ENCODE measurements at places on chromosomes 16 and 17. TPM values are rescaled to one million over a fixed set of nuclear protein-coding genes. Genes with fewer than 3 reads are reported as not detected.

- no peak for DNase-seq
Observed at GRCh38 chr17:55709984-55710383, 12.7 kb downstream of the TMEM100 start.

CACNG5 gene
- not detected for polyA plus RNA-seq

- DNase-seq, result no peak
Observed at GRCh38 chr16:14641926-14642325, 9.2 kb downstream of the BFAR start.

GRCh38 chr17:50212121-50212843 is 10.9 kb upstream of the COL1A1 start:
- DNase-seq, result no peak

DNA sequence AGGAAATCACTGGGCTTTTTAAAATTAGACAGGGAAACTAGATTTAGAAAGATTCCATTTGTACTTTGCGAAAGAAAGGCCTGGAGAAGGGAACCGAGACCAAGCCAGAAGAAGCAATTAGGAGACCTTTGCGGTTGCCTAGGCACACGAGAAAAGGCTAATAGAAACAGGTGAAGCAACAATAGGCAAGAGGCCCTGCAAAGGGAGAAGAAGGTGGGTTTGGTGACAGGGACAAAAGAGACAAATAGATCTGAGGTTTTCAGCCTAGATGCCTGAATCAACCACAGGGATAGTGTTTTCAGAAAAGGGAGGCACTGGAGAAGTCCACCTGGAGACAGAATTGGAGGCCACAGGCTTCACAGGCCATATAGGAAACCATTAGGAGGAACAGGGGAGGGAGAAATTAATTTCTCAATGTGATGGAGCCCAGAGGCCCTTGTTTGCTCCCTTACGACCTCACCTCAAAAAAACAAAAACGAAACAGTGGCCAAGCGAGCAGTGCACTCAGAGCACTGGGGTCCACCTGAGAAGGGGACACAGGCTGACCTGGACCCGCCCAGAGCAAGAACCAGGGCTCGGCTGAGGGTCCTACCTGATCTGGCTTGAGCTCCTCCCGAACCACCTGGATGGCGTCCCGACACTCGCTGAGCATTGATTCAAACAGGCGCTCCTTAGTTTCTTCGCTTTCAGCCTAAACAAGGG is 22.3 kb downstream of the SRP68 start:
- DNase-seq, result no peak

- DNase-seq, result no peak
Observed at GRCh38 chr17:19708431-19709175, 7.8 kb downstream of the SLC47A2 start.

DNA sequence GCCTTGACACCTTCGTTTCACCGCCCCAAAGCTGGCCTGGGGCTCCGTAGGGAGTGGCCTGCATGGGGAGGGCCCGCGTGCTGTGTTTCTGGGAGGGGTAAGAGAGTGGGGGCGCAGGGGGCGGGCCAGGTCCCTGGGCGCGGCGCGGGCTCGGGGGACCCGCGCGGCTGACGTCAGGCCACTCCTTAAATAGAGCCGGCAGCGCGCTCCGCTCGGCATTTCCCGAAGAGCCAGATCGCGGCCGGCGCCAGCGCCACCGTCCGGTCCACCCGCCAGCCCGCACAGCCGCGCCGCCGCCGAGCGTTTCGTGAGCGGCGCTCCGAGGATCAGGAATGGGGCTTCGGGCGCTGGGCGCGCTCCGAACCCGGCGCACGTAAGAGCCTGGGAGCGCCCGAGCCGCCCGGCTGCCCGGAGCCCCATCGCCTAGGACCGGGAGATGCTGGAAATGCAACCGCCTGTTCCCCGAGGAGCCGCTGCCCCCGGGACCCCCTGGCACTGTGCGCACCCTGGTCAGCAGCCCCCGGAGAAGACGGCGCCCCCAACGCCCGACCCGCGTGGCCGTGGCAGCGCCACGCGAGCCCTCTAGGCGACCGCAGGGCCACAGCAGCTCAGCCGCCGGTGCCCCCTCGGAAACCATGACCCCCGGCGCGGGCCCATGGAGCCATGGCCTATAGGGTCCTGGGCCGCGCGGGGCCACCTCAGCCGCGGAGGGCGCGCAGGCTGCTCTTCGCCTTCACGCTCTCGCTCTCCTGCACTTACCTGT is at the start of gene HS3ST2:
HS3ST2 (plus strand) TSS at position 215 of the 763 bp plus-strand sequence; CDS start at position 664, 449 bp downstream.
- no peak for DNase-seq

GRCh38 chr17:73478334-73478733 is 165.9 kb downstream of the SDK2 start:
- no peak for DNase-seq

TRIM47 gene
- 19.3 TPM for polyA plus RNA-seq

- DNase-seq, result no peak
Observed at GRCh38 chr16:25212636-25213035, 4.1 kb upstream of the AQP8 start.

LRRC75A gene
- 6.3 TPM for polyA plus RNA-seq

DNA sequence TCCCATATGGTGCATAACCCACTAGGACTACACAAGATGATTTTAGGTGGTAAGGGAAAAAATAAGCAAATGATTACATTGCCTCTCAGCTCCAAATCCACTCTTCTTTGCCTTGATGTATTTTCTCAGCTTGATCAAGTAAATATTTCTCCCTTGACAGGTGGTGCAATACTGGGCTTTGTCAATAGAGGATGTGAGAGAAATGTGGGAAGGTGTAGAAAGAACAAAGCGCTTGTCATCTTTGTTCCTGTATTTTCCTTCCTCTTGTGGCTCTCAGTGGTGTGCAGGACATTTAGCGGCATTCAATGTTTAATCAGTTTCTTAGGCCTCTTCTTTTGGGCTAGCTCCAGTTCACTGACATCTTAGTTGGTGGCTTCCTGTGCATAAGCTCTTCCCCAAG is 1165.8 kb upstream of the GOT2 start:
- DNase-seq, result no peak

SLC35G6 gene
- polyA plus RNA-seq, result 0.15 TPM

MT4 gene
- polyA plus RNA-seq, result not detected

RNF43 gene
- 0.09 TPM for polyA plus RNA-seq

DNA sequence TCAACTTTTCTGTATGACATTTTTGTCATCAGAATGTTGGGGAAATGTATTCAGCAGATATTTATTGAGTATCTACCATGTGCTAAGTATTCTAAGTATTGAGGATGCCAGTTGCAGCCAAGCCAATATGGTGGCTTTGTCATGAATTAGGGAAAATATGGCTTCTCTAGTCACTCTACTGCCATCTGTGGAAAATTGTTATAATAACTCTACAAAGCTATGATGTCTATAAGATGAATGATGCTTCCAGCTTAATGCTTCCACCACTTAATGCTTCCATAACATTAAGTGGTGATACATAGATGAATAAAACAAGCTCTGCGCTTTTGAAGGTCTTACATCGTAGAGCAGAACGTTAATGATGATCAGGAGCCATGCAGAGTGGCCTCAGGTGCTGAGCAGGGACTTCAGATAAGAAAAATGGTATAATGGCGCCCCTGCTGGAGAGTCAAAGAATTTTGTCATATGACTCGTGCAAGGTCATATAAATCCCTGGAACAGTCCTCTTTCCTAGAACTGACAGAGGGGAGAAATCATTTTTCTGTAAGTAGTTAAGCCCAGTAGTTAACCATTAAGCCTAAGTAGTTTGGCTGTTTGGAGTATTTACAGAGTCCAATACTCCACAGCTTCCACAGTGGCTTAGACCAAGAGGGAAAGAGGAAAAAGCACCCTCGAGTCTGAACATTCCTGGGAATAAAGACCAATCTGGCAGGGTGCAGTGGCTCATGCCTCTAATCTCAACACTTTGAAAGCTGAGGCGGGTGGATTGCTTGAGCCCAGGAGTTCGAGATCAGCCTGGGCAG is 2.7 kb upstream of the TMIGD1 start:
- no peak for DNase-seq

CCDC144A gene
- 2.0 TPM for polyA plus RNA-seq

ARHGAP27 gene
- 10.0 TPM for polyA plus RNA-seq

DNA sequence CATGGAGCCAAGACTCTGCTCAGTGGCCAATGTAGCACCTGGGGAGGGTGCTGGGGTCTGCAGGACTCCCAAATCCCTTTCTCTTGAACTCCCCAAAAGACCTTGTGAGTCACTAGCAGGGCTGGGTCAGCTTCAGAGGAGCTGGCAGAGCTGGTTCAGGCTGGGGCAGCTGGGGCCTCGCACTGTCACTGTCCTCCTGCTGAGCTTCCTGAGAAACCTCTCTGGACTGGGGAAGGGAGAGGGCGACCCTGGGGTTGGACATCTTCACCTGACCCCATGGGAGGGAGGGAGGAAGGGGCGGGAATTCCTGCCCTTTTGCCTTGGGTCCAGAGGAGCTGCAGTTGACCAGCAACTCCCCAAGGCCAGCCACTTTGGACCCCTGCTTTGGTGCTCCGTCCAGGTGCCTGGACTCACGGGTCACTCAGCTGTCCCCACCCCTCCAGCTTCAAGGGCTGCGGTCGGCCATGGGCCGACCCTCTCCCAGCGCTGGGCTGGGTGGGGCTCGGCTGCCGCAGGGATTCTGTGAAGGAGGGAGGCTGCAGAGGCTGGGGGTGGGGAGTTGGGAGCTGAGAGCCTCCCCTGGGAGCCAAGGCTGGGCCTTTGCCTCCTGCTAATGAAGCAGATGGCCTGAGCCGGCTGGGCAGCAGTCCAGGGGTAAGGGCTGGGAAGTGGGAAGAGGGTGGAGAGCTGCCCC is 9.2 kb downstream of the FMNL1 start:
- DNase-seq, result no peak

DNA sequence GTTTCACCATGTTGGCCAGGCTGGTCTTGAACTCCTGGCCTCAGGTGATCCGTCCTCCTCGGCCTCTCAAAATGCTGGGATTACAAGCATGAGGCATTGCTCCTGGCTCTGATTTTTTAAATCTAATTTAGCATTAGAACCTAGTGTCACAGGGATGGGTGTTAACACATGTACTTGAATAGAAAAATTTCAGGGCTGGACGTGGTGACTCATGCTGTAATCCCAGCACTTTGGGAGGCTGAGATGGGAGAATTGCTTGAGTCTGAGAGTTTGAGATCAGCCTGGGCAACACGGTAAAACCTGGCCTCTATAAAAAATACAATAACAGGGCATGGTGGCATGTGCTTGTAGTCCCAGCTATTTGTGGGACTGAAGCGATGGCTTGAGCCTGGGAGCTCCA is 6.0 kb upstream of the RNF135 start:
- DNase-seq, result no peak

- DNase-seq, result no peak
Observed at GRCh38 chr16:29675811-29676643, 3.0 kb upstream of the QPRT start.

KRT27 gene
- not detected for polyA plus RNA-seq

- DNase-seq, result no peak
Observed at GRCh38 chr17:66835476-66835875, 559 bp downstream of the CACNG5 start.

GRCh38 chr17:32275060-32276042 is 9.7 kb downstream of the RHBDL3 start:
- DNase-seq, result no peak

- DNase-seq, result no peak
Observed at GRCh38 chr16:79658301-79659033, 57.9 kb upstream of the MAF start.

GRCh38 chr17:66938656-66939055 is 25.9 kb upstream of the CACNG4 start:
- DNase-seq, result no peak

DNA sequence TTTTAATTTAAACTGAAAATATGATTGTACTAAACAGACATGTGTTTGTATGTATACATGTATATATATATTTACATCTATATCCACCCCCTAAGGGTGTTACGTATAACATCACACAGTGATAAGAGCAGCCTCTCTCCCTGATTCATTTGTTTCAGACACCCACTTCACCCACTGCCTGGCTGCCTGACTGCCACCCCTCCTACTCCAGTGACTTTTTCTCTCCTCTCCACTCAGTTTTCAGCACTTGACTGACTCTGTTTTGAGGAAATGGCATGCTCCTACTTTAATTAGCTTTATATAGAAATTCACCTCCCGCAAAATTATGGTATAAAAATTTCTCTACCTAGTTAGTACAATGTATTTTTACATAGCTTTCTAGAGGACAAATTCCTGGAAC is 20.0 kb downstream of the BFAR start:
- no peak for DNase-seq

- DNase-seq, result no peak
Observed at GRCh38 chr16:68028996-68029395, 5.9 kb downstream of the DUS2 start.

TOX3 gene
- 1.4 TPM for polyA plus RNA-seq

CCL13 gene
- polyA plus RNA-seq, result 1.6 TPM

PRDM7 gene
- not detected for polyA plus RNA-seq

DNA sequence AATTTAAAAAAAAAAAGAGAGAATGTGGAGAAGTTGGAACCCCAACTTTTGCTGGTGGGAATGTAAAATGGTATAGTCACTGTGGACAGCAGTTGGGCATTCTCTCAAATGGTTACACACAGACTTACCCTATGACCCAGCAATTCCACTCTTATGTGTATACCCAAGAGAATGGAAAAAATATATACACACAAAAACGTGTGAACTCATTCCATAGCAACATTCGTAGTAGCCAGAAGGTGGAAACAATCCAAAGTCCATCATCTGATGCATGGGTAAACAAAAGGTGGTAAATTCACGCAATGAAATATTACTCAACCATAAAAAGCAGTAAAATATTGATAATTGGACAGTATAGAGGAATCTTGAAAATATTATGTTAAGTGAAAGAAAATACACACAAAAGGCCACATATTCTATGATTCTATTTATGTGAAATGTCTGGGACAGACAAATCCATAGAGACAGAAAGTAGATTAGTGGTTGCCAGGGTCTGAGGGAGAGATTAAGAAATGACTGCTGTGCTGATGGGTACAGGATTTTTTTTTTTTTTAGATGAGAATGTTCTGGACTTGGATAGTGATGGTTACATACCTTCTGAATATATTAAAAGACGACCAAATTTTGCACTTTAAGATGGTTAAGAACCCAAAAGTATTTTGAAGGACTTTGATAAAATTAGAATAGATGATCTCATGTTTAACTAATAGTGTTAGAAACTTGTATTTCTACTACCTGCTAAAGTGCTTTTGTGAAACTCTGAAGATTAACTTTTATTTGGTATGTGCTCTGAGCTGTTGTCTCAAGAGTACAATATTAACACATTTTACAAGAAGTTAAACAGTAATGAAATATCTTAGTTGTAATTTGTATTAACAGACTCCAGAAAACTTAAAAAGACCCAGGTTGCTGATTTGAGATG is 60.9 kb downstream of the MRTFB start:
- DNase-seq, result no peak

DNA sequence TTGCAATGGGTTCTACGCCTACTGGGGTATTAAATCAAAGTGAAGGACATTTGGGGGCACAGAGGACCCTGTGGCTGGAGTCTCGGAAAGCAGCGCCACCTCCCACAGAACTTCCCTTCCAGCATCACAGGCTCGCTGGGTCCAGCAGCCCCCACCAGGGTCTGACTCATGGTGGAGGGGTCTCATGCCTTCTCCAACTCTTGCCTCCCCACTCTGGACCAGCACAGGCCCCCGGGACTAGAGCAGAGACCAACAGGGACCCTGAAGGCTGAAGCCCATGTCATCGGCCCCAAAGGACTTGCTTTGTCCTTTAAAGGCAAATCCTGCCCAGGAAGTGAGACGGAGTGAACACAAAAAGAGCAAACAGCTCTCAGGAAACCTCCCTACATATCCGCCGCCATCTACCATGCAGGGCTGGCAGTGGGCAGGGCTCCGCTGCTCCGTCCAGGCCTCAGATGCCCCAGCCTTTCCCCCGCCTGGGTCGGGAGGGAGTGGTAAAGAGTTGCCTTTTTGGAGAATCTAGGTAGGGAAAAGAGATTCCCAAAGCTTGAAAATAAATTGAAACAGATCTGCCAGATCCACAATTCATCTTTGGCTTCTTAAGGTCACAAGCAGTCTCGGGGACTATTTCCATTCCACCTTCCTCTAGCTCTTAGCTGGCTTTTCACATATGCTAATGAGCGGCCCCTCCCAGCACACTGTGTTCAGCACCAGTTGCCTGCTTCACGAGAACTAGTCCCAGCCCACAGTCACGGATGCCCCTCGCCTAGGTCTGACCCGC is 2.1 kb upstream of the GPRC5C start:
- DNase-seq, result no peak
